Stimulated activated CD4-positive, alpha-beta T cell treated with anti-CD3 and anti-CD28 coated beads, Interleukin-1b, Interleukin-23, amount 100 ng/mL, for 1 hour (primary cell): ENCODE measurements at places on chromosomes 3 and 15.

- DNase-seq: no peak
Measured at GRCh38 chr15:57557810-57558209, 33.9 kb upstream of the MYZAP start.

DNA sequence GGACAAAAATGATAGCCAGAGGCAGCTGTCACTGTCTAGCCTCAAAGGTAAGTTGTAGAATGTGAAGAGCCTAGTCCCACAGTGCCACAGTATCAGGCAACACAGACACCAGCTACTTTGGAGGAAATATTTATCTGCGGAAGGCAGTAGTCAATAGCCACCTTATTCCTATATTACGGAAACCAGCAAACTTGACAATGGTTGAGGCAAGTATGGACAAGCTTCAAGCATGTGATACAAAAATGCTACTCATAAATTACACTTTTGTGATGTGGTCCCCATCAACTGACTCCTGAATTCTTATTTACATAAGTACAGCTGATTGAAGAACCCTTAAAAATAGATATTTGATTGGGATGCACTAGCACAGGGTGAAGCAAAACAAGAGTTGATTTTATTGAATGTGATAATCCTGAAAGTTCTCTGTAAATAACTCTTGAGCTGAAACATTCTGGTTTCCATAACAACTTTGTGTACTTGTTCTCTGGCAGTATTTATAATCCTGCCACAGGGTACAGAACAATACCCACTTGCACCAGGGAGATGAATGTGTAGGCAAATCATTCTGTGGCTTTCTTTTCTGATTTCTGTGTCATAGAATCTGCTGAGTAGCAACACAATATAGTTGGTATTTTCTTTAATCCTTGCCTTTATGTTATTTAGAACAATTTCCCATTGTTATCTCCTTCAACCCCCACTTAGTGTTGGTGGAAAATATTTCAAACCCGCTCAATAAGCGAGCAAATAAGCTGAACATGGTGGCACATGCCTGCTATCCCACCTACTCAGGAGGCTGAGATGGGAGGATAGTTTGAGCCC lies at the start of gene ANKUB1:
Gene ANKUB1 (minus strand): TSS at position 103 of the 819 bp plus-strand sequence. CDS start 188 bp downstream, outside the sequence.
- no peak for DNase-seq

- no peak for DNase-seq
Measured at GRCh38 chr3:149369991-149370866, 7.2 kb downstream of the TM4SF1 start.

DNA sequence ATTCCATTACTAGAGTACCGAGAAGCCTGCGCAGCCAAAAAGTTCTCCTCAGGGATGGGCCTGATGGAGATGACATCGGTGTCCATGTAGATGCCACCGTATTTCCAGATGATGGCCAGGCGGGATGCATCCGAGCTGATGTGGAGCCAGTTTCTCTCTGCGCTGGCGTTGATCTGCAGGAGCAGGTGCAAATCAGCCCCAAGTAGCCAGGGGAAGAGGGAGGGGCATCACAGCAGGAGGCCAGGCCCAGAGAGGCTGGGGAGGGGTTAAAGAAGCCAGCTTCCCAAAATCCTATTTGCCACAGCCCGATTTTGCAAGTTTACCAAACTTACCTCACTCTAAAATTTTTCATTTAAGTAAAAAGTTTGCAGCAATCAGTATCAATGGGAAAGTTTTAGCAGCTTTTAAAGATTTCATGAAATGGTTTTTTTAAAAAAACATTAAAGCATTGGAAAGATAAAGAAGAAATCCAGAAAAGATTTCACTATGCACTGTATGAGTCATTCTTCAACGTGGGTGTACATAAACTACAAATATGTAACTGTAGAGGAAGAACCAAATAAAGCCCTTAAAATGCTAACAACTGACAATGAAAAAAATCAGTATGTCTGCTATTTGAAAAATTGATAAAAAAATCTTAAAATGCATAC lies 7.4 kb downstream of the A4GNT start:
- DNase-seq: no peak

- DNase-seq: no peak
Measured at GRCh38 chr15:51931638-51932037, 39.9 kb downstream of the LEO1 start.

GRCh38 chr3:12194669-12195161 lies 36.0 kb upstream of the TIMP4 start:
- DNase-seq: no peak

GRCh38 chr15:65926899-65927298 lies 57.6 kb downstream of the RAB11A start:
- DNase-seq: no peak
